ENCODE measurements at places on chromosomes 12 and 14.

DNA sequence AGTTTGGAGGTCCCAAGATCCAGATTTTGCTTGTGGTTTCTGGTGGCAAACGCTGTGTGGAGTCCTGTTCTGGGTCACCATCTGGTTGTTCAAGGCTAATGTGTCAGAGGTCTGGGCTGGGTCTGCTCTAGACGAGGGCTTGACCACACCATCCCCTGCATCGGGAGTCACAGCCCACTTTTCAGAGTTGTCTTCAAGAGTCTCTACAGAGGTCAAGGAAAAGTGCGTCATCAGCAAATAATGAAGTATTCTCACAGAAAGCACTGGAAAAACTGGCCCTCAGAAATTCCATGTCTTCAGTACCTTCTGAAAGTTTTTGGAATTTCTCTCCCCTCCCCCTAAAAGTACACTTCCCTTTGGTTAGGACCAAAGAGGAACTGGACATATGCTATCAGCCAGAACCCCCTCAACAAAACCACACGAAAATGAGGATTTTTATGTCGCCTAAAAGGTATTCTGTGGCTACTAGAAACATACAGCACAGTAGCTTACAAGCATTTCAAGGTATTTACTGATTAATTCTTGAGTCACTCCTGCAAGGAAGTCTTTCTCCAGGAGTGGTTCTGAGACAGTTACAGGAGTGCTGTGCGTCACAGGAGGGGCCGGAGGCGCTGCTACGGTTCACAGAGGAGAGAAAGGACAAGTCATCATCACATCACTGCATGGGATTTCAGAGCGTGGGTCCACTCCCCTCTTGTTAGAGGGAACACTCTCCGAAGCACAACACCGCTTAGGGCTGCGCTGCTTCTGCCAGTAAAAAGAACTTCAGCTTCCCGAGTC lies 35.4 kb downstream of the RAD52 start:
- no peak for DNase-seq

DNA sequence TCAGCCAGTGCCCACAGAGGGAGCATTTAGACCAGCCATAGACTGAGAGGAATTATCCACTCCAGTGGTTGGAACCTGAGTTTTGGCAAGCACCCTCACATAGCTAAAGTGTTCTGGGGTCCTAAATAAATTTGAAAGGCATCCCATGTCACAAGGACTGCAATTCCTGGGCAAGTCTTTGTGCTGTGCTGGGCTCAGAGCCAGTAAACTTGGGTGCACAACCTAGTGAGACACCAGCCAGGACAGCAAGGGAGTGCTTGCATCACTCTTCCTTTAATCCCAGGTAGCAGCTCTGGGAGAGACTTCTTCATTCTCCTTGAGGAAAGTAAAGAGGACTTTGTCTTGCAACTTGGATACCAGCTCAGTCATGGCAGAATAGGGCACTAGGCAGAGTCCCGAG lies 142.0 kb upstream of the FSCB start:
- no peak for DNase-seq

GRCh38 chr14:22218728-22219127 lies 370.3 kb downstream of the DAD1 start:
- no peak for DNase-seq

- DNase-seq, result no peak
Measured at GRCh38 chr14:101961746-101962502, 2.4 kb upstream of the DYNC1H1 start.

GRCh38 chr14:22002860-22003284 lies 329.3 kb upstream of the OR4E1 start:
- peak; percentile 6 for DNase-seq

DNA sequence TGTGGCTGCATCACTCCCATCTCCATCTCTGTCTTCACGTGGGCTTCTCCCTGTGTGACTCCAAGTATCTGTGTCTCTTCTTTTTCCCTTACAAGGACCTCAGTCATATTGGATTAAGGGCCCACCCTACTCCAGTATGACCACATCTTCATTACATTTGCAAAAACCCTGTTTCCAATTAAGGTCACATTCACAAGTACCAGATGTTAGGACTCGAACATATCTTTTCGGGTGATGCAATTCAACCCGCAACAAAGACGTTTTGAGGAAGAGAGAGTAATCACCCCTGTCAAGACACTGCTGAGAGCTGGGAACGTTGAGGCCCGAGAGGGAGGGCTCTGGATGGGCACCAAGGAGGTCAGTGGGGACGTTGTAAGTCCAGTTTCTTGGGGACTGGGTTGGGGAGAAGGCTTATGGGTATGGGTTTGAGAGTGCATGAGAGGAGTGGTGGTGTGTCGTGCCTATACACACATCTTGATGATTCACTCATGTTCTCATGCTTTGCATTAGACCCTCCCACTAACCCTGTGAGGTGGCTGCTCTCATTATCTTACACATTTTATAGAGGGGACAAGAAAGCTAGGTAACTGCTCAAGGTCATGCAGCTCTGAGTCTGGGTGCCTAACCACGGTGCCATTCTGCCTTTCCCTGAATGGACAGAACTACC lies 12.1 kb upstream of the IFI27 start:
- DNase-seq, result no peak

DNA sequence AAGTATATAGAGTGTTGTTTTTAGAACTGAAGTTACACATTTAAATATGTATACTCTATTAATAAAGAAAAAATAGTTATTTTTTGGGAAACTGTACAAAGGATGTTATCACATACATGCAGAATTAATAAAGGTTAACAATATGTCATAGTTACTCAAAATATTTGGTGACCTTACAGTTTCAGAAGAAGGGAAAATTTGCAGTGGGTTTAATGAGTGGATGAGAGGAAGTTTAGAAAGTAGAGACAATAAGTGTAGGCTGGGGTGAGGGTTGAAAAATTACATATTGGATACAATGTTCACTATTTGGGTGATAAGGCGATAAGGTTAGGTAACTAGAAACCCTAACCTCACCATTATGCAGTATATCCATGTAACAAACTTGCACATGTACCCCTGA lies 13.5 kb downstream of the WNK1 start:
- DNase-seq, result no peak

DNA sequence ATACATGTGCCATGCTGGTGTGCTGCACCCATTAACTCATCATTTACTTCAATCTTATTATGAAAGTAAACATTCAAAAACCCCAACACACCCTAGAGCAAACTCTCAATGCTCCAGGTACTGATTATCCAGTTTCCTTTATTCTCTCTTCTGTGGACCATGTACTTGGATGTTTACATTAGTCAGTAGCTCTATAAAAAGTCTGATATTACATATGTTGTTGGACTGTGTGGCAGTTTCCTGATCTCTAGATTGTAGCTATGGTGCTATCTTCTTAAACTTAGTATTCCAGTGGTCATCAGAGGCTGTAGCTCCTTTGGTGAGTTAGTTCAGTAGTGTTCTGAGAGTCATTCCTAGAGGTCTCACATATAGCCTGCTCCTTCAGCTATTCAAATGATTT lies 25.1 kb upstream of the ITGA5 start:
- DNase-seq, result no peak

- DNase-seq, result no peak
Measured at GRCh38 chr14:104550861-104551728, 28.5 kb upstream of the C14orf180 start.
